Posterior cingulate gyrus (tissue), 11 donors: ENCODE measurements at places on chromosomes 6 and 20.

- no peak for DNase-seq
Observed at GRCh38 chr20:9040863-9041524, 27.9 kb upstream of the PLCB4 start.

DNA sequence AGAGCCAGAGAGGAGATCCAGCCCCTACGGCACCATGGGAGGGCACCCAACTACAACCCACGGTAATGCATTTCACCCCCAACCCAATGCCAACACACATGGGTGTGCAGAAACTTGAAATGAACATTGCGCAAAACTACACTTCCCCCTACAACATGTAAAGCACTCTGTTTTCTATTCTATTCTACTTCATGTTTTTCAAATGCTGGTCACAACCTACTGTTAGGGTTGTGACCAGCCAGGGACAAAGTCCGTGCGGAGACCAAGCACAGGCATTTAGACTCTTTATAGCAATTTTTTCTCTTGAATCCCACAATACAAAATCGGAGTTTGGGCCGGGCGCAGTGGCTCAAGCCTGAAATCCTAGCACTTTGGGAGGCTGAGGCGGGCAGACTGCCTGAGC is 90.6 kb downstream of the MRPL14 start:
- no peak for DNase-seq

GRCh38 chr6:116389357-116389756 is 18.6 kb downstream of the DSE start:
- DNase-seq: no peak

- DNase-seq: no peak
Observed at GRCh38 chr6:103715269-103715668, 1144.5 kb downstream of the HACE1 start.

- DNase-seq: peak; percentile 92
Observed at GRCh38 chr6:32796848-32797776, 19.7 kb downstream of the HLA-DOB start.

- peak; percentile 96 for DNase-seq
Observed at GRCh38 chr20:63498960-63499337, at the start of gene EEF1A2. TSS of gene EEF1A2 (minus strand) at chr20:63499083. CDS start at chr20:63497763, 1,320 bp downstream.

GRCh38 chr6:106976270-106976669 is 1.7 kb upstream of the CD24 start:
- no peak for DNase-seq

DNA sequence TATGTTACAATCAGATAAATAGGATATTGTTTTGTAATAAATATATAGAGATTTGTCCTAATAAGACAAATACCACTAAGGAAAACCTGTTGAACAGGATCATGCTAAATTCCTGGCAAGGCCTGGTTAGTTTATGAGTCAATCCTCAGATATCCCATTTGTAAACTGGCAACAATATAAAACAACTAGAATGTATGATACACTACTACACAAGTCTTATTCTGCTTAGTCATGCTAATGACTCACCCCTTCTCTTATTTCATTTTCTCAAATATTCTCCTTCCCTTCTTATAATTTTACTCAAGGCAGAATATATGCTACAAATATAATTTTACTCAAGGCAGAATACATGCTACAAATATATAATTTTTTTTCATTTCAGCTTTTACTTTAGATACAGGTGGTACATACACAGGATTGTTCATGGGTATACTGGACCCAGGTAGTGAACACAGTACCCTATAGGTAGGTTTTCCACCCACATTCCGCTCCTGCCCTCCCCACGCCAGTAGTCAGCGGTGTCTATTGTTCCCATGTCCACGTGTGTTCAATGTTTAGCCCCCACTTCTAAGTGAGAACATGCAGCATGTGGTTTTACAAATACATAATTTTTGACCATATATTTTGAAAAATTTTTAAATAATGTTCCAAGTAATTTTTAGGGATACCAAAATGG is 6.3 kb downstream of the OSER1 start:
- no peak for DNase-seq

GRCh38 chr6:127854009-127854408 is 46.8 kb downstream of the THEMIS start:
- DNase-seq: no peak

- no peak for DNase-seq
Observed at GRCh38 chr6:77448546-77448945, 14.7 kb downstream of the HTR1B start.

DNA sequence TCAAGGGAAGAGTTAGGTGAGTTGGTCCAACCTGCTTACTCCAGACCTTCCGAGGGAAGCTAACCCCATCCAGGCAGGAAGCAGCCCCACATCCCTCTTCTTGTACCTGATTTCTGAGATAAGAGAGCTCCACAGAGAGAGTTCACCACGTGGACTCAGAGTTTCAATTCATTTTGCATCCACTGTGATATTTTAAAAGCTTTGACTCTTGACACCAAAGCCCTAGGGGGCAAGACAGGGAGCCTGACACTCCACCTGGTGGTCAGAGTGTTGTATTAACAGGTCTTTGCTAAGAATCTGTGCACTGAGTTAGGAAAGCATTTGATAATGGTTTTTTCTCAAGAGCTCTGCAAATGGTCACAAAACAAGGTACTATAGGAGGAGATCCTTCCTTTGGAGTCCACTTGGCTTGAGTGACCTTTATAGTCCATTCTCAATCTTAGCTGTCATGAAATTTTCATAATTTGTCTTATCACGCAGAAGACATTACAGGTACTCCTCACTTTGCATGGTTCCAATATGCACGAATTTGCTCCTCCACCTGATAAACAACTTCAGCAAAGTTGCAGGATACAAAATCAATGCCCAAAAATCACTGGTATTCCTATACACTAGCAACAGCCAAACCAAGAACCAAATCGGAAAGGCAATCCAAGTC is 56.2 kb upstream of the RIPOR2 start:
- DNase-seq: no peak

DNA sequence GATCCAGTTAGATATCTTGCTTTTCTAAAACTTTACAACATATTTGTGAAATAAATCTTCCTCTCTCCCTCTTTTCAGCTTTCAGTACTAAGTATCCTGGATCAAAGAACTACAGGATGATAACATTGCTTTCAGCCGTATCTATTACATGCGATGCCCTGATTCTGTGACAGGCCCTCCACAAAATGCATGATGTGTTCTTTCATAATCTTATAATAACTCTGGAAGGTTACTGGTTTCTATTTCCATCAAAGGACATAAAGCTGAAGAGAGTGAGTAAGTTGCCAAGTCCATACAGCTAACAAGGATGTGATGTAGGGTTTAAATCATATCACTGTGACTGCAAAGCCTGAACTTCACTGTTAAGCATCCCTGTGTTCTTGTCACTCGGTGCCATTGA is 62.9 kb upstream of the ADGRG6 start:
- DNase-seq: no peak

DNA sequence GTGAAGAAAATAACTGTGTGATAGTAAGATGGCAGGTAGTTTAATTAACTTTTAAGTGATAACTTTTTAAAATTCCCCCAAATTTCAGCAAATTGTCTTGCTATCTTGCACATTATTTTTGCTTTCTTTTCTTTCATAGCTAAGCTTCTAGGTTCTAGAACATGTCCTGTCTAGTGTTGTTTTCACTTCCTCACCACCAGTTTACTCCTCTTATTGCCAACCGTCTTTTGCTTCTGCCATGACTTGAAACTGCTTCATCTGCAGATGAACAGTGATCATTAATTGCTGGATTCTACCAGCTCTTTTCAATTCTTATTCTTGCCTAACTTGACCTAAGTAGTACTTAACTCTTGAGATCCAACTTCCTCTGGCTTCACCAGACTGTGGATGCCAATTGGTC is 137.8 kb downstream of the CENPW start:
- DNase-seq: no peak

GRCh38 chr20:3404402-3404801 is 3.1 kb downstream of the DNAAF9 start:
- DNase-seq: no peak

DNA sequence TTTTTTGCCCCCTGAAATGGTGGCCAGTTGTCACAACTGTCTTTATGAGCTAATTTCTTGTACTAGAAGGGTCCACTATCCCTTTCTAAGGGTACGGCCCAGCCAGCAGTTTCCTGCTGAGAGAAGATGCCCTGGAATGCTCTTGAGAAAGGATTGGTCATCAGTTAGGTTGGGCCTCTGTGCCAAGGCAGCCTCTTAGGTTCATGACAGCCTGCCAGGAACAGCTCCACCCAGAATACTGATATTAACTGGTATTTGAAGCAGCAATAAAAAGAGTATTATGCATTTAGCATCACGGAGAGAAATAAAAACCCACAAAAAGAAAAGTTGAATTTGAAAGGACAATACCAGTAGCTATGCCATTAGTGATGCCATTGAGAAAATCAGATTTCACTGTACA is 9.0 kb upstream of the HINT3 start:
- no peak for DNase-seq

DNA sequence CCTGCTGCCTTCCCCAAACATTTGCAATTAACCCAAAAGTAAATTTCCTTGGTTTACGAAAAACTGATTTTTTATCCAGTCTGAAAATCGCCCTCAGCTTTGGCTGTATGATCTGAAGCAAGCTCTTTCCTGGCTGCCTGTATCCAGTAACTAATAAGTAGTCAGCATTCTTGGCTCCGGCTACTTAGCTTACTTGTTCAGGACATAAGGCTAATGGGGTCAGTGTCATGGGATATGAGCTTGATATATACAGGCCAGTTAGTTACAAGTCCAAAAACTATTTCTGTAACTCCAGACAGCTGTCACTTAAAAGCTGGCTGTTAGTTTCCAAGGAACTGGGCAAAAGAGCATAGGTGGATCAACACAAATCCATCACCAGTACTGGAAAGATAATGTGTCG is 56.2 kb downstream of the KHDC1L start:
- DNase-seq: no peak

DNA sequence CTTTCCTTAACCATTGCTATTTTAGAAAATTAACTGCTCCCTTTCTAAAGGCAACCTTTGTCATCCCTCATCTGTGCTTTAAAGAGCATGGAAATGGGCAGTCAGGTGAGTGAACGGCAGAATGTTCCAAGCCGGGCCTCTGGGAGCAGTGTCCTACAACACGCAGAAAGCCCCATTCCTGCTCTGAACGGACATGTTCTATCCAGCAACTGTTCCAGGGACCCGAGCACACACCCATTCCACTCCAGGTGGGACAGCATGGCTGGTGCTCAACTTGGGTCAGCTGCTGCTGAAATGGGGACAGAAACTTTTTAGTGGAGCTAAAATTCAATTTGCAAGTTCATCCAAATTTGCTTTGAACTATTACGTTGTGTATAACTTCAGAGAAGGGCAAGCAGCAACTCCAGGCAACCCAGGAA is 26.7 kb downstream of the DIDO1 start:
- no peak for DNase-seq

- DNase-seq: no peak
Observed at GRCh38 chr6:150691463-150691862, 91.8 kb downstream of the PLEKHG1 start.

GRCh38 chr6:147392917-147393625 is 115.4 kb upstream of the SAMD5 start:
- no peak for DNase-seq

- no peak for DNase-seq
Observed at GRCh38 chr20:17735959-17736621, 36.3 kb downstream of the BANF2 start.

GRCh38 chr6:170187669-170188566 is 103.0 kb downstream of the DLL1 start:
- no peak for DNase-seq

- no peak for DNase-seq
Observed at GRCh38 chr6:33205191-33206026, 954 bp downstream of the HSD17B8 start.

- DNase-seq: no peak
Observed at GRCh38 chr20:35517125-35517524, 12.3 kb downstream of the C20orf173 start.

DNA sequence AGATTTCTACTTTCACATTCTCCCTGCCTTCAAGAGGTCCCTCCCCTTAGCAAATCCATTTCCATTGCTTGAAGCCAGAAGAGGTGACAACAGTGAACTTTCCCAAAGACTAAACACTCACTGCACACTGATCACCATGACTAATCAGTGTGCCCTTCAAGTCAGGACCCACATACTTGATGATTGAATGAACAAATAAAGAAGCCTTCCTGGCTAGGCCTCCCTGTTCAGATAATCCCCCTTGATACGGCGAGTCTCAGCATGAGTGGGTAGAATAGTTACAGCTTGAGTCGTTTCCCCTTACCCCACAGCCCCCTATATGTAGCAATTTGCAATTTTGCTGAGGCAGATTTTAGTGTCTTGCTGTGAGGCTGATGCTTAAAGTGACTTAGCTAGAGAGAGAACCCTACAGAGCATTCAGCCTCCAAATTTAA is 102.2 kb downstream of the UNC5CL start:
- DNase-seq: no peak

DNA sequence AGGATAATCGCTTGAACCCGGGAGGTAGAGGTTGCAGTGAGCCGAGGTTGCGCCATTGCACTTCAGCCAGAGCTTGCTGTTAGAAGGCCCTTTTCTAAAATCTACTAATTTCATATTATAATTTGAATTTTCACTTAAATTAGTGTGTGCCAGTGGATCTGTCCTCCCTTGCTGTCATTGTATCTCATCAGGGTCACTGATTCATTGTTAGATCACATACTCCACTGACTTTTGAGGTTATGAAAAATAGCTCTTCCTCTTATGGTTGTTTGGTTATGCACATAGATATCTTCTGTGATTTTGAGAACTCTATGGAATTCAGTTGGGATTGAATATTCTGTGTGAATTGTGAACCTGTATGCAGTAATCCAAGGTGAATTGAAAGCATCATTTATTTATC is 53.1 kb upstream of the TULP4 start:
- DNase-seq: no peak

GRCh38 chr6:90369024-90369519 is 72.4 kb upstream of the BACH2 start:
- no peak for DNase-seq

GRCh38 chr6:147467886-147468285 is 40.6 kb upstream of the SAMD5 start:
- DNase-seq: no peak

- no peak for DNase-seq
Observed at GRCh38 chr20:36084897-36085613, 69.5 kb upstream of the EPB41L1 start.

- no peak for DNase-seq
Observed at GRCh38 chr6:30211899-30212298, 1.3 kb downstream of the TRIM26 start.

- DNase-seq: no peak
Observed at GRCh38 chr6:2962004-2962403, 9.4 kb downstream of the SERPINB6 start.

- no peak for DNase-seq
Observed at GRCh38 chr6:142825760-142826159, 119.2 kb downstream of the HIVEP2 start.

GRCh38 chr6:74577619-74578018 is 628.2 kb downstream of the COL12A1 start:
- DNase-seq: no peak
